Activated T-helper 17 cell treated with anti-CD3 and anti-CD28 coated beads, Interleukin-2, amount 50 U/mL, for 72 hours (primary cell): ENCODE measurements at places on chromosomes 5 and 9. TPM values are rescaled to one million over a fixed set of nuclear protein-coding genes. Genes with fewer than 3 reads are reported as not detected.

- H3K27ac ChIP-seq = no peak overlapping the region
- H3K4me1 ChIP-seq = no peaks in the 10 kb centered on the region
- no peaks in the 10 kb centered on the region for H3K36me3 ChIP-seq
- H3K27me3 ChIP-seq = peaks cover 26% of the 10 kb centered on the region
Measured at GRCh38 chr9:107137495-107138202, 145.4 kb upstream of the RAD23B start.

- H3K27ac ChIP-seq = no peak overlapping the region
- no peak for ATAC-seq
- H3K36me3 ChIP-seq = no peaks in the 10 kb centered on the region
- no peaks in the 10 kb centered on the region for H3K4me1 ChIP-seq
- no peaks in the 10 kb centered on the region for H3K27me3 ChIP-seq
Measured at GRCh38 chr5:4740156-4740555, 400.0 kb upstream of the ADAMTS16 start.

The IDNK gene
- total RNA-seq = 2.9 TPM

DNA sequence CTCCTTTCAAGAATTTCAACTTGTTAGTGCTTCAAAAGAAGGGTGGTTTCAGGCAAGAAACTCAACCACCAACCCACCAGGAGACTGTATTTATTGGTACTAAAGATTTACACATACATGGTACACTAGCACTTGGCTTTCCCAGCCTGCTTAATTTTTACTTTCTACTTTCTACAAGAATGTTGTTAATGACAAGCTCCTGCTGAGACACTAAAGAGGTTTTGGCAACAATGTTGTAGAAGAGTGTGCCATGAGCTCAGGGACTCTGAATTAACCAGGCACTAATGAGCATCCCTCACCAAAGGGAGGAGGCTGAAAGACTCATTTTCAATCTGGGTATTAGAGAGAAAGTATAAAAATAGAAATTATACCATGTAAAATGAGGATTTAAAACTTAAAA is 195.0 kb downstream of the KIAA0825 start:
- H3K4me1 ChIP-seq = no peaks in the 10 kb centered on the region
- H3K36me3 ChIP-seq = no peaks in the 10 kb centered on the region
- H3K4me3 ChIP-seq = no peak overlapping the region
- ATAC-seq = no peak
- no peak overlapping the region for H3K27ac ChIP-seq

DNA sequence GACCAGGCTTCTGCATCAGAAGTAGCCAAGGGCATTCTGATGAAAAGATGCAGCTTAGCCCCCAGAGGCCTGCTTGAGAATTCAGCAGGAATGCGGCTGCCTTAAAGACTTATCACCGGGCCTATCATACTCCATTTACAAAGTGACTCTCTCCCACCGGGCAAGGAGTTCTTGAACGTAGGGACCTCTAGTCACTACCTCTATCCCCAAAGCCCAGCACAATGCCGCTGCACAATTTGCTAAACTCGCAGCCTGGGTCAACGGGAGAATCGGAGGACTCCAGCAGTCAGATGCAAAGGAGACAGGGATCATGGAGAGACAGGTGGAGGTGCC is 661 bp downstream of the PDCL start:
- H3K4me1 ChIP-seq = peaks cover 4% of the 10 kb centered on the region
- peak overlapping the region; percentile 98 for H3K4me3 ChIP-seq
- no peaks in the 10 kb centered on the region for H3K27me3 ChIP-seq
- peak overlapping the region; percentile 96 for H3K27ac ChIP-seq
- peak; percentile 7 for ATAC-seq

DNA sequence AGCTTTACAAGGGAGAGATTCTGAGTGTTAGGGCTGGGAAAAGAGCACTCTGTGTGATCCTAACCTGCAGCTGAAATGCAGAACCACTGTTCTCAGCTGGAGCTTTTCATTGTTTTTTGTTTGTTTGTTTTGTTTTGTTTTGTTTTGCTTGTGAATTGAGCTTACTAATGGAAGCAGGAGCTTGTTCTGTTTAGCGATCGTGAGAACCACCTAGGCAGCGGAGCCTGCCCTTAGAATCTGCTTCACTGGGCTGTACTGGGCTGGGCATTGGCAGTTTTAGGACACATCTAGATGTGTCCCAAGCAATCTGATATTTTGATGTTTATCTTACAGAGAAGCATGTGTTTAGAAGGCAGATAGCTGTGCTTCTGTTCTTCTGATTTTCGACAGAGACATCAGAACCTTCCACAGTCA is 14.3 kb downstream of the SYK start:
- peaks cover 10% of the 10 kb centered on the region for H3K27me3 ChIP-seq
- H3K36me3 ChIP-seq = no peaks in the 10 kb centered on the region
- peak overlapping the region; percentile 68 for H3K27ac ChIP-seq

DNA sequence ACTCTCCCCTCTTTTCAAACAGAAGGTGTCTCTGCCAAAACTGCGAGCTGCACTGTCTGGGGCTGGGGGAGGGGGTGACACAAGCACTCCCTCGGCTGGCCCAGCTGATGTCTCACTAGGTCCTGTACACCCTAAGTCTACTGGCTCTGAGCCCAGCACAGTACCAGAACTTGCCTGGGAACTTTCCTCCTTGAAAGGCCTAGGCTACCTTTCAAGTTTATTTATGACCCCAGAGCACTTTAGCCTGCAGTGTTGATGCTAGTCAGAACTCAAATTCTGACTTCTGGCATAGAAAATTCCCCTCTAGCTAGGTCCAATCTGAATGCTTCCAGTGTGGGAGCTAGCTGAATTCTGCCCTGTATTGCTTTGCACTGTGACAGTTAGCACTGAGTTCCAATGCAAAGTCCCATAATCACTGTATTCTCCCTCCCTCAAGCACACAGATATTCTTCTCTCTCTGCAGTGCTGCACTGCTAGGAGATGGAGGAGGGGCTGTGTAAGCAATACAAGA is 10.5 kb downstream of the LURAP1L start:
- H3K4me1 ChIP-seq = no peaks in the 10 kb centered on the region
- ATAC-seq = no peak
- no peaks in the 10 kb centered on the region for H3K36me3 ChIP-seq
- no peaks in the 10 kb centered on the region for H3K27me3 ChIP-seq
